Stimulated activated CD8-positive, alpha-beta memory T cell treated with anti-CD3 and anti-CD28 coated beads, Interleukin-15, amount 100 ng/mL, for 48 hours (primary cell): ENCODE measurements at places on chromosomes 11 and 22.

GRCh38 chr11:86495351-86495750 is 120.7 kb downstream of the CCDC81 start:
- no peak for DNase-seq

- no peak for DNase-seq
Measured at GRCh38 chr22:22030493-22031182, 48.1 kb upstream of the TOP3B start.

DNA sequence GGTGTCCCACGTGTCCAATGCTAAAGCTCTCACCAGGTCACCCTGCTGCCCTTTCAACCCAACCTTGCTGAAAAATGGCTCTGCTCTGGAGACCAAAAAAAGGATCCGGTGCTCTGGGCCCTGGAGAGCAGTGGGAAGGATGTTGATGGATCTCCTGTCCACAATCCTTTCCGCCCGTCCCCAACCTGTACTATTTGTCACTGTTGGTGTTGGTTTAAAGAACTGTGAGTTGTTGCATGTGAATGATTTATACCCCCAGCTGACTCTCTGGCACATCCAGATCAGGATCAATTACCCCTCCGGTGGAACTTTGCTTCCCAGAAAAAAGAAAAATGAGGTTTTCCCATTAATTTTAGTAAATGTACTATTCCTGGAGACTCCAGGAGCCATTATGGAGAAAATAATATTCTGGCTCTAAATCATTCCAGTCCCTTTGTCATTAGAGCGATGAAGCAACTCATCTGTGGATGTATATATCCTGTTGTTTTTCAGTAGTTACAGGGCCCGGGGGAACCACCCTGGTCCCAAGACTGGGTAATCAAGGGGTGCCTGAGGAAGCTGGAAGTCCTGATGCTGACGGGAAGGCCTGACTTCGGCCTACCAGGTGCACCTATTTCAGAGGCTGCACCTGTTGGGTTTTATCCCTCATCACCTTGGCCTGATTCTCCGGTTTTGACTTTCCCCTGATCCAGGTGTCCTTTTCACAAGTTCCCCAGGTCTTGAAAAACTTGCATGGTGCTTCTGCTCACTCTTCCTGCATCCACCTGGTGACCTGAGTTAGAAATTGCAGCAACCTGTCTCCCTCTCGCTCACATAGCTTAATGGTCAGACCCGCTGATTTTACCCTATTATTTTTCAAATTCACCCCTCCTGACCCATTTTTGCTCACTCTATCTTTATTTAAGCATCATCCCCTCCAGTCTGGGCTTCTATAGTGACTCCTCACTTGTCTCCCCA is 209.2 kb upstream of the SEZ6L start:
- DNase-seq = no peak

DNA sequence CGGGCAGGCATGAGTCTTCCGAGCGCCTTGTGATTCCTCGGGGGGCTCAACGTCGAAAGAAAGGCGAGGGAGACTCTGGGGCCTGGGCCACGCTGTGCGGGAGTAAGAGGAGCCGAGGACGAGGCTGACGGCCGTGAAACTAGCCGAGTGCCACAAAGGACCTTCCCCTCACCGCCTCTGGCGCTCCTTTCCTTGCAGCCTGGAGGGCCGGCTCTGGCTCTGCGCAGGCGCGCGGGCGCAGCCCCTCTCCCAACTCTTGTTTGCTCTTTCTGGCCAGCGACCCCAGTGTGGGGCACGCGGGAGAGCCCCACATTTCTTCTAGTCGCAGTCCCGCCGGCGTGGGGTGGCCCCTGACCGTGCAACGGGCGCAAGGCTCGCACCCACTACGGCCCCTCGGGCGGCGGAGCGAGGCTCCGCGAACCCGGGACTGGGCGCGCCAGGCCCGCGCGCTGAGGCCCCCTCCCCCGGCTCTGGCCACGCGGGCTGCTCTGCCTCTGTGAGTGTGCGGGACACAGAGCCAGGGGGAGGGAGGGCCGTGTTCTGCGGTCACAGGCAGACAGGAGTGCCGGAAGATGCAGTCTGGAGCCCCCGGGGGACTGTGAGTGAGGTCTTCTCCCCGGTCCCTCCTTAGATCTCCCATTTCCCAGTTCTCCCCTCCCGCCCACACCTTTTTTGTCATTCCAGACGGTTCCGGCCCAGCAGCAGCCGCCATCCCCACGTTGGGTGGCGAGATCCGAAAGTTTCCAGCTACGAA is 1.0 kb upstream of the TOB2 start:
- DNase-seq = peak; percentile 28

DNA sequence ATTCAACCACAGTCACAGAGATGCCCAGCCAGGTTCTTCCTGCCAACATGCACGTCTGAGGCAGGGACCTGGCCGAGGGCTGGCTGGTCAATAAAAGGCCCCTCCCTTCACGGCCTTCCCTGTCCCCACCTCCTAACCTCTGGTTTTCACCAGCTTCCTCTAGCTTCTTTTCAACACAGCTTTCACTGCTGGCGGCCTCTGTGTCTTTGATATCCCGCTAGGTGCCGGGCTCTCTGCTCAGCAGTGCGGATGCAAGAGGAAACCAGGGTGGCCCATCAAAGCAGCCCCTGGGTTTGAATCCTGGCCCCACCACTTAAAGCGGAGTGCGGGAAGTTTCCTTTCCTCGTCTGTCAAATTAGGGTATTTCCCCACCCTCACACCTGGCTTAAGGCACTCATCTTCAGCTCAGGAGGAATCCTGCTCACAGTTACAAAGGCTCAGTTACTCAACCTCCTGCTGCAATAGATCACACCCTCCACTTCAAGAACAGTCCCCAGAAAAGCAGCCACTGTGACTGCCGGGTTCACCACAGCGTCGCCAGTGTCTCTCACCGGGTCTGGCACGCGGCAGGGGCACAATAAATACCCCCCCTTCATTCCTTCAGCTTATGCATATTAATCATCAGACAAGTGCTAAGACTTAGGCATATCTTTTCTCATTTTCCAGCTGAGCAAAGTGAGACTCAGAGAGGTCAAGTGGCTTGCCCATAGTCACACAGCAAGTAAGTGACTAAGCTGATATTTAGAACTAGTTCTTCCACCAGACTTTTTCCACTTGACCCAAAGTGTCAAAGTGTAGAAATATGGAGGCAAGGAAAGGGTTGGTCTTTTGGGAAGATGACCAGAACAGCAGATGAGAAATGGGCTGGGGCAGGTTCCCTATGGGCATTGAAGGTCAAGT is 45.7 kb downstream of the TXN2 start:
- DNase-seq = peak; percentile 45

- no peak for DNase-seq
Measured at GRCh38 chr11:75625021-75625420, 43.8 kb downstream of the MAP6 start.

DNA sequence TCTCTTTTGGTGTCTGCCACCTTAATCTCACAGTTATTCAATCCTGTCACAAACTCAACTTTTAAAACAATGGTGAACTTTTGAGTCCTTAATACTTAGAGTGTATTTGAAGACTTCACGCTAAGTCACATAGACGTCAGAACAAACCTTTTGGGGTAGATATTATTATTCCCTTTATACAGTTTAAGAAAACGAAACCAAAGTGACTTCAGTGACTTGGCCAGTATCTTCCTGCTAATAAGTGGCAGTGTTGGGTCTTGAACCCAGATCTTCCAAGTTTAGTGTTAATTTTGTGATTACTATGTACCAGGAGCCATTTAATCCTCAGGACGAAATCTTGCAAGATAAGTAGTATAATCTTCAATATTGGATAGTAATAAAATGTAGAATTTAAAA is 691 bp downstream of the CEP295 start:
- no peak for DNase-seq

DNA sequence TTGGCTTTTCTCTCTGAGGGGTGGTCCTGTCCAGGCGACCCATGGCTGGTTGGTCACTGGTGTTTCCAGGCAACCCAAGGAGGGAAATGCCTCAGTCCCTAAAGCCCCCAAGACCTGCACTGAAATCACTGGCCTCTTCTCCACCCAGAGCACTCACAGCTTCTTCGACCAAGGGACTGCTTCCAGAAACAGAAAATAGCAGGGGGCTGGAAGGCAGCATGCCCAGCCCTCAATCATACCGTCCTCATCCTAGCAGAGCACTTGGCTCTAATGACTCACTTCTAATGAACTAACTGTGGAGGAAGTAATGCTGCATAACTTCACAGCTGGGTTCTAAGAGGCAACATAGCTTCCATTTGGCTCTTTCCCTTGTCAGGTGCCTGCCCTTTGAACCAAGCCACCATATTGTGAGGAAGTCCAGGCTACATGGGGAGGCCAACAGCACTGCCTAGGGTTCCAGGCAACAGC is 27.6 kb downstream of the DKK3 start:
- DNase-seq = no peak

DNA sequence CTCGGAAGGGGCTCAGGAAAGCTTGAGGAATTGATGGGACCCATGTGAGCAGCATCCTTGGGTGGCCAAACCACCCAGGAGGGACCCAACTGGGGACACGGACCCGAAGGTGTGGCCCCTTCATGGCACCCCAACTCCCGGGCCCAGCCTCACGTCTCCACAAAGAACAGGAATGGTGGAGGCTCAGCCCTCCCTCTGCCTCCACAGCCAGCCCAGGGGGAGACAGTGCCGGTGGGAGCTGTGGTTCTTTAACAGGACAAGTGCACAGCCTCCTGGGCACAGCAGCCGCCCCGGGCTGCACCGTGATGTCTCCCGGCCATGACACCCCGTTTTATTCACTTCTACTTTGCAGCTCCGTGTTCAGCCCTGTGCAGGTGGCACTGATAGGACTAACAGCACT is 587.2 kb downstream of the BRD1 start:
- no peak for DNase-seq

DNA sequence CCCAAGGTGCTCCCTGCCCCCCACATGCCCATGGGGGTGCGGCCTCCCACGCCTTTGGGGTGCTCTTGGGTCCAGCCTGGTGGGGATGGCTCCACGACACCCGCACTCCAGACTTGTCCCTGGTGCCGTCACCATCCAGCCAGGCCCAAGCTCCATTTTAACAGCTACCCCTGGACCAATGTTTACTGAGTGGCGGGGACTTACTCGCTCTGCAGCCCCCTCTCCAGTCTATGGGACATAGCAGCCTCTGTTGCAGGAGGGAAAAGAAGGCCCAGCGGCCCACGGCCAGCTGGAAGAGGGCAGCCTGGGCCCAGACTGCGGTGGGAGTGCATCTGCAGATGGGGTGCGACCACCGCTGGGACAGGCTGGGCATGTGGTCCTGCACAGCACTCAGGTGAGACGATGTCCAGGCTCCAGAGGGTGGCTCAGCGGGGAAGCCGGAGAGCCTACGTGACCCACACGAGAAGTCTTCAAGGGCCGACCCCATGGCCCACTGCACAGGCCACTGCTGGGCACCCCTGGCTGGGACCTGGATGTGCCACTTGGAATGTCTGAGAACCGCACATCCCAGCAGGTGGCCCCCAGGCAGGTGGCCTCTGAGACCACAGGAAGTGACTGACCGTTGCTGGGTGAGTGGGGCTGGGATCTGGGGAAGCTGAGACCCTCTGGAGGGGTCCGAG is 18.1 kb downstream of the IL17REL start:
- DNase-seq = no peak

- no peak for DNase-seq
Measured at GRCh38 chr11:640021-640706, 3.1 kb downstream of the DRD4 start.

DNA sequence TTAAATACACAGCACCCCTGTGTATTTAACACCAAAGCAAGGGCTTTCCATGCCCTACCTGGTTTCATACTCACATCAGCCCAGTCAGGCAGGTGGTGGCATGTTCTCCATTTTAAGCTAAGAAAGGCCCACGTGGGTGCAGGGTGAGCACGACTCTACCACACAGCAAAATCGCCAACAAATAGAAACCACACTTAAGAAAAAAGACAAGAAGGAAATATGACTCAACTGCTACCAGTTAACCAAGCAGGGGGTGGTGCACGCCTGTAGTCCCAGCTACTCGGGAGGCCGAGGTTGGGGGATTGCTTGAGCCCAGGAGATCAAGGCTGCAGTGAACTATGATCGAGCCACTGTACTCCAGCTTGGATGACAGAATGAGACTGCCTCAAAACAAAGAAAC is 35.2 kb upstream of the TFIP11 start:
- DNase-seq = peak; percentile 27

GRCh38 chr22:50454556-50455075 is 20.2 kb downstream of the SBF1 start:
- no peak for DNase-seq

- no peak for DNase-seq
Measured at GRCh38 chr11:119229288-119229672, 23.1 kb downstream of the CBL start.

GRCh38 chr22:42793848-42794405 is 63.1 kb downstream of the ARFGAP3 start:
- no peak for DNase-seq
